ENCODE measurements at places on chromosomes 16 and 17. TPM values are rescaled to one million over a fixed set of nuclear protein-coding genes. Genes with fewer than 3 reads are reported as not detected.

DNA sequence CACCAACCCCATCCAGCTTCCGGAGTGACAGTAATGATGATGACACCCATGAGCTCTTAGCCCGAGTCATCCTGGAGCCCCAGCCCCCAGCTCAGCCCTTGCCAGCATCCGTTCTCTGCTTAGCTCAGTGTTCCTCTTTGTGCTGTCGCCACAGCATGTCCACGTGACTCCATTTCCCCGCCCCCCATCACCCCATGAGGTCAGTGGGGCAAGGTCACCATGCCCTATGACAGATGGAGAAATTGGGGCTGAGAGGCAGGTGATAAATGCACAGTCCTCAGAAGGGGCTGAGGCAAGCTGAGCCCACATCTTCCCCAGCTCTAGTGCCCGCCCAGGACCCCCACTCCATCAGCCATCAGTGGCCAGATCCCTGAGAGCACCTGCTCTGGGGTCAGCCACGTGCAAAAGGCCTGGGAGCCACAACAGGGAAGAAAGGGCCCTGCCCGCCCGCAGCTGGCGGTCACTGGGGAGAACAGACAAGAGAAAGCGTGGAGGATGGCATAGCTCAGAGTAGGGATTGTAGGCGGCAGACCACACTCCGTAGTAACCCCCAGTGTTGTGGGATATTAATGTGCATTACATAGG is 17.1 kb downstream of the ITGB4 start:
- DNase-seq, result peak; percentile 44

GRCh38 chr16:78505544-78506366 is 406.3 kb downstream of the WWOX start:
- no peak for DNase-seq

- no peak for DNase-seq
Observed at GRCh38 chr16:87459027-87459426, 33.8 kb downstream of the ZCCHC14 start.

Gene AOC3
- 0.11 TPM for total RNA-seq

Gene EVPLL
- not detected for total RNA-seq

Gene SPATA32
- total RNA-seq, result not detected

Data from HT1080 (cell line).